ENCODE measurements at places on chromosomes 11 and 22. TPM values are rescaled to one million over a fixed set of nuclear protein-coding genes. Genes with fewer than 3 reads are reported as not detected.
A peak's percentile ranks its signal among the peaks of the same experiment; 100 is the strongest.

- H3K36me3 ChIP-seq, result no peaks in the 10 kb centered on the region
- no peaks in the 10 kb centered on the region for H3K27me3 ChIP-seq
- DNase-seq, result no peak
- H3K4me1 ChIP-seq, result no peaks in the 10 kb centered on the region
- H3K27ac ChIP-seq, result no peak overlapping the region
These were observed 242.2 kb downstream of the BLID start for GRCh38 chr11:121873766-121874165.

GRCh38 chr11:119320776-119321524 lies 4.0 kb upstream of the MCAM start:
- peak overlapping the region; percentile 31 for H3K4me3 ChIP-seq
- no peak for DNase-seq
- no peaks in the 10 kb centered on the region for H3K36me3 ChIP-seq
- H3K27me3 ChIP-seq, result peaks cover 7% of the 10 kb centered on the region
- no peaks in the 10 kb centered on the region for H3K4me1 ChIP-seq

DNA sequence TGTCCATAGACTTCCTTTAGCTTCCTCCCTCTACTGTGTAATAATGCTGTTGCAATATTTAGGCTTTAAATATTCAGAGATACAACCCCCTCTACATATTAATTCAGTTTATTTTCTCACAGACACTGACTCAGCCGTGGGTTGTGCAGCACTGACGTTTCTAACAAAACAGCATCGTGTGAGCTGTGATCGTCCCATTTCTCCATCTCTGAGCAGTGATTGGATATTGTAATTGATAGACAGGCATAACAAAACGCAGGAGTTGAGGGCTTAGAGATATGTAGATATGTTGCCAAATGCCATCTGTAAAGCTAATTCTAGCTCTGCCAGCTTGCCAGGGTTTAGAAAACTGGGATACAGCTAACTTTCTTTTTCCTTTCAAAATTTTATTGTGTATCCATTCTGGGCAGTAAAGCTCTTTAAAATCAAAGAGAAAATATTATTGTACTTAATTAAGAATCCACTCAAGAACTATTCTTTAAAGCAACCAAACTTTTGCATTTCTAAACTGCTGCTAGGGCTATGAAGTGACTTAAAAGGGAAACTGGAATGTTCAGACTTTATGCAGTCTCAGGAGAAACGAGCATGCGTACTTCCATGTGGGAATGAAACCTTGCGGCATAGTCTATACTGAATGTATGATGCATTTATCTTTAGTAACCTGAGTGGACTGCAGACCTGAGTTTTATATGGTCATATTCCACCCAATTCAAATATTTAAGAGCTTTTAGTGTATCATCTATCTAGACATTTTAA lies 22.7 kb downstream of the BTBD10 start:
- H3K4me3 ChIP-seq, result peak overlapping the region; percentile 1
- DNase-seq, result peak; percentile 33
- no peak overlapping the region for H3K27ac ChIP-seq
- no peaks in the 10 kb centered on the region for H3K36me3 ChIP-seq

- no peaks in the 10 kb centered on the region for H3K27me3 ChIP-seq
- no peaks in the 10 kb centered on the region for H3K36me3 ChIP-seq
- DNase-seq, result no peak
- no peak overlapping the region for H3K4me3 ChIP-seq
- H3K4me1 ChIP-seq, result no peaks in the 10 kb centered on the region
These were observed 47.4 kb upstream of the BIRC3 start for GRCh38 chr11:102269927-102270326.

- H3K27ac ChIP-seq, result no peak overlapping the region
- H3K36me3 ChIP-seq, result no peaks in the 10 kb centered on the region
- H3K27me3 ChIP-seq, result peaks cover 75% of the 10 kb centered on the region
- H3K4me3 ChIP-seq, result no peak overlapping the region
- DNase-seq, result no peak
These were observed 9.3 kb upstream of the PAX6 start for GRCh38 chr11:31820438-31820818.

DNA sequence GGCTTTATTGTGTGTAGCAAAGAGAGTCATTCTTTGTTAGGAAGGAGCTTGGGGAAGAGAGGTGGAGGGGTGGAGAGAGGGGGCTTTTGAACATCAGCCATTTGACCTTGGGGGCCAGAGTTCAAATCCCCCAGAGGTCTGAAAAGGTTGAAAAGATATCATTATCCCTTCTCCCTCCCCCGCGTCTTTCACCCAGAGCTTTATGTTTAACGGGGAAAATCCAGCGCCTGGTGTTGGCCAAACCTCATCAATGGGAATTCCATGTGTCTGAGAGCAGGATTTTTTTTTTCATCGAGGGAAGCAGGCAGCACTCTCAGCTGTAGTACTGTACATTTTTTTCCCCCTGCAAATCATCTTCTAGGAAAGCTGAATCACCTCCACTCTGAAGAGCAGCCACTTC lies 122.4 kb upstream of the HSD17B12 start:
- H3K36me3 ChIP-seq, result no peaks in the 10 kb centered on the region
- no peak for DNase-seq
- H3K27me3 ChIP-seq, result no peaks in the 10 kb centered on the region
- H3K4me1 ChIP-seq, result no peaks in the 10 kb centered on the region
- no peak overlapping the region for H3K27ac ChIP-seq

DNA sequence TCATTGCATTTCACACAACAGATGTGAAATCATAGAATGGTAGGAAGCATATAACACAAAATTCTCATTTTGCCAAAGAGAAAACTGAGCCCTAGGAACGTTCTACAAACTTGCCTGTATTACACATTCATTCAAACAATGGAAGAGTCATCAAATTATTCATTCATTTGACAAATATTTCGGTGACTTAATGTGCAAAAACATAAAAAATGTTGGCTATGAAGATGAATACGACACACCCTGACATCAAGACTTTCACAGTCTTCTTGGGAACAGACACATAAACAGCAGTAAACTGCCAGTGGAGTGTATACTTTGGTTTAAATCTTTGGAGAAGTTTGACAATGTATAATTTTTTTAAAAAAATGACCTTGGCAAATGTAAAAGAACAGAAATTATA lies 20.4 kb upstream of the C11orf87 start:
- no peak for DNase-seq
- H3K27me3 ChIP-seq, result no peaks in the 10 kb centered on the region
- no peaks in the 10 kb centered on the region for H3K4me1 ChIP-seq
- no peaks in the 10 kb centered on the region for H3K36me3 ChIP-seq

DNA sequence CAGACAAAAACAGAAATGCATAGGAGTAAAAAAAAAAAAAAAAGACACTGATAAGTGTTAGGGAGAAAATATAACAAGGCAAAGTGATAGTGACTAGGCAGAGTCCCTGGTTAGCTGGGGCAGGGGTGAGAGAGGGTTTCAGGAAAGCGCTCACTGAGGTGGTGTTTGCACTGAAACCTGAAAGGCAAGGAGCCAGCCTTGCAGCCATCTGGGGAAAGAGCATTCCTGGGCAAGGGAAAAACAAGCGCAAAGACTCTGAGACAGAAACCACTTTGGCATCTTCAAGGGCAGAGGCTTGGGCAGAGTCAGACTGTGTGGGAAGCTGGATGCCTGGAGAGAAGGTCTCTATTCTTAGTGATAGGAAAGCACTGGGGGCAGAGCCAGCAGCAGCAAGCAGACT lies 14.5 kb downstream of the CLMP start:
- H3K27ac ChIP-seq, result no peak overlapping the region
- H3K27me3 ChIP-seq, result no peaks in the 10 kb centered on the region
- no peaks in the 10 kb centered on the region for H3K4me1 ChIP-seq
- DNase-seq, result no peak
- no peaks in the 10 kb centered on the region for H3K36me3 ChIP-seq

DNA sequence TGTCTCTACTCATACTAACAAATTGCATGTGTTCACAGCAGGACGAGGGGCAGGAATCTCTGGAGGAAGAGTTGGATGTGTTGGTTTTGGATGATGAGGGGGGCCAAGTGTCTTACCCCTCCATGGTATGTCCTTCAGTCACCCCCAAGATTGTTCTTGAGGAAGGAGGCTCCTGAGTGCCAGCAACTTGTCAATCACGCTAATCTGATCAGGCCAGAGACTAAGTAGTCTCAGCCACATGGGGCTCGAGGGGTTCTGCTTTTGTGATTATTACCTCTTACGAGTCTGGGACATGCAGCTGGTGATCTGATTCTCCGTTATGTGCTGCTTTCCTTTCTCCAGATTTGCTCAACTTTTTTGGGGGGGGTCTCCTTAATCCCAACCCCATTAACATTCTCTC lies 54.3 kb downstream of the CTNND1 start:
- H3K4me1 ChIP-seq, result no peaks in the 10 kb centered on the region
- peaks cover 21% of the 10 kb centered on the region for H3K36me3 ChIP-seq
- H3K27me3 ChIP-seq, result no peaks in the 10 kb centered on the region
- no peak for DNase-seq

The TMEM86A gene
- total RNA-seq, result 6.5 TPM

DNA sequence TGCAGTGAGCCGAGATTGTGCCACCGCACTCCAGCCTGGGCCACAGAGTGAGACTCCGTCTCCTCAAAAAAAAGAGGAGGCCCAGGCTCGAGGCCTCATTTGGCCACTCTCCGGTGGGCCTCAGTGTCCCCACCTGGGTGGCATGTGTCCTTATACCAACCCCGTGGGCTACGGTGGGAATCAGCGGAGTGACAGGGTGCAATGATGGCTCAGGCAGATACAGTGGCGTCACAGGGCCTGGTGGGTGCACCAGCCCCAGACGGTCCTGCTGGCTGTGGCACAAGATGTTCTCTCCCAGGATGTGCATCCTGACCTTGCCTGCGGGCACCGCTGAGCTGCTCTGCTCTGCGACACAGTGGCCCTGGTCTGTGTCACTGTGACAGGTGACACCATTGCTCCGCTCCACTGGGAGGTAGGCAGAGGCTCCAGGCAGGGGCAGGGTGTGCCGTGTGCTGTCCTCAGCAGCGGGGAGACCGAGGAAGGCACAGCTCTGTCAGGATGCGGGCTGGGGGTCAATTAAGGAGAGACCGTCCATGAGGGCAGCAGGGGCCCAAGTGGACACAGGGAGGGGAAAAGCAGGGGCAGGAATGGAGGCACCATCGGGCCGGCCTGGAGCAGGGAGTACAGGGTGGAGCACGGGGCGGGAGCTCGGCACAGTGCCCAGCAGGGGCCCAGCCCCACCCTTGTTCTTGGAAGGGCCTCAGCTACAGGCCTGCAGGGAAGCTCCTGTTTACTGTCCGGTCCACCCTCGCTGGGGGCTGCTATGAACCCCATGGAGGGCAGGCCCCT lies 21.7 kb upstream of the TH start:
- DNase-seq, result no peak
- H3K27me3 ChIP-seq, result peaks cover 4% of the 10 kb centered on the region
- H3K36me3 ChIP-seq, result no peaks in the 10 kb centered on the region
- no peaks in the 10 kb centered on the region for H3K4me1 ChIP-seq
- no peak overlapping the region for H3K27ac ChIP-seq
- no peak overlapping the region for H3K4me3 ChIP-seq

DNA sequence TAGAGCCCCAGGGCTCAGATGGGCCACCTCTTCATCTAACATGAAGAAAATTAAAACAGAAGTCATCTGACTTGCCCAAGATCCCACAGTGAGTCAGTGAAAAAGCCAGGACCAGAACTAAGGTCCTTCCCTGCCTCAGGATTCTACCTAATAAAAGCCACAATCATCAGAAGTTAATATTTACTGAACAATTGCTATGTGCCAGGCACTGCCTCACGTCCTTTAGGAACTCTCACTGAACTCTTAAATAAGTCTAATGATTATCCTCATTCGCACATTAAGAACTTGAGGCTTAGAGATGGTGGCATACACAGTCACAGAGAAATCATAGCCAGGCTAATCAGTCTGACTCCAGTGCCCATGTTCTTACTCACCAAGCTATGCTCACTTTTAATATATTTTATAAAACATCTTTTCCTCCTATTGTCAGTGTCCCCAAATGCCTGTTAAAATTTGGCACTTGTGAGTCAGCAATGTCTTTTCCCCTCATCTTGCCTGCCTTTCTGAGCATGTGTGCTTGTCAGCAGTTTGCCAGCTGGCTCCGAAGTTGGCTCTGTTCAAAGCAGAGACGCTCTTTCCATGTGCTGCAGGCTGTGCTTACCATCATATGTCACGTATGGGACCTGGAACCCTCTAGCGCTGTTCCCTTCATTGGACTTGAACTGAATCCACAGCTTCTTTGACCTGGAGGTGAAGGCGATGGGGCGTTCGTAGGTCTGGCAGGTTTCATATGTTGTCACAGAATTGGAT lies 21.5 kb upstream of the NRIP3 start:
- DNase-seq, result no peak
- no peak overlapping the region for H3K27ac ChIP-seq

DNA sequence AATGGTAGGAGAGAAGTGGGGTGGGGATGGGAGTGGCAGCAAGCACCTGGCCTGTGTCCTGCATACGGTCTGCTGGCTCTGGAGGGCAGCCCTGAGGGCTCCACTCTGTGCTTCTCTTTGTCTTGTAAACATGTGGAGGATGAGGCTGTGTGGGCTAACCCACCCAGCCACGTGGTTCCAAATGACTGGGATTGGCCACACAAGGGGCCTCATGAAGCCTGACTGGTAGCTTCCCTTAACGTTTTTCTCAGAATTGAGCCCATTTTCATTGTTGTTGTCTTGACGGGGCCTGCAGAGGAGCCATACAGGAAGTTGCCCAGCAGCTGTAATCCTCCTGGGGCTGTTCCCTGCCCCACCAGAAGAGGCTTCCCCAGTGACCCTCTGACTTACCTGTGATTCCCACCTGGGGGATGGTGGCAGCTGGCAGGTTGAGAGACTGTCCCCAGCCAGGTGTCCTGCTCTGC lies 18.0 kb downstream of the DERL3 start:
- H3K27me3 ChIP-seq, result no peaks in the 10 kb centered on the region
- H3K36me3 ChIP-seq, result peaks cover 3% of the 10 kb centered on the region
- H3K4me3 ChIP-seq, result no peak overlapping the region
- no peak for DNase-seq
- no peak overlapping the region for H3K27ac ChIP-seq

The APOBEC3A gene
- total RNA-seq, result not detected

- no peak overlapping the region for H3K27ac ChIP-seq
- H3K4me3 ChIP-seq, result no peak overlapping the region
- H3K4me1 ChIP-seq, result no peaks in the 10 kb centered on the region
- no peak for DNase-seq
- H3K27me3 ChIP-seq, result peaks cover 10% of the 10 kb centered on the region
These were observed 1434.8 kb downstream of the TBC1D22A start for GRCh38 chr22:48197189-48197690.

GRCh38 chr11:122874991-122875390 lies 7.6 kb upstream of the JHY start:
- no peaks in the 10 kb centered on the region for H3K4me1 ChIP-seq
- DNase-seq, result no peak
- no peaks in the 10 kb centered on the region for H3K27me3 ChIP-seq
- no peak overlapping the region for H3K27ac ChIP-seq

GRCh38 chr11:76140912-76141574 lies 65.3 kb downstream of the WNT11 start:
- H3K4me3 ChIP-seq, result no peak overlapping the region
- peaks cover 9% of the 10 kb centered on the region for H3K4me1 ChIP-seq
- H3K27me3 ChIP-seq, result no peaks in the 10 kb centered on the region
- H3K27ac ChIP-seq, result peak overlapping the region; percentile 37
- no peaks in the 10 kb centered on the region for H3K36me3 ChIP-seq

- DNase-seq, result no peak
- H3K4me3 ChIP-seq, result no peak overlapping the region
- peaks cover 9% of the 10 kb centered on the region for H3K36me3 ChIP-seq
- no peaks in the 10 kb centered on the region for H3K4me1 ChIP-seq
- no peaks in the 10 kb centered on the region for H3K27me3 ChIP-seq
These were observed 55.2 kb downstream of the PICALM start for GRCh38 chr11:86013713-86014112.

The IGSF22 gene
- total RNA-seq, result 0.82 TPM

- no peaks in the 10 kb centered on the region for H3K36me3 ChIP-seq
- no peak for DNase-seq
- H3K4me3 ChIP-seq, result no peak overlapping the region
- no peak overlapping the region for H3K27ac ChIP-seq
These were observed 200.0 kb downstream of the TBC1D22A start for GRCh38 chr22:46962406-46962805.

The CWC15 gene
- 43.8 TPM for total RNA-seq
